ENCODE measurements at places on chromosomes 11 and 22. TPM values are rescaled to one million over a fixed set of nuclear protein-coding genes. Genes with fewer than 3 reads are reported as not detected.

Gene HEPHL1
- 0.19 TPM for polyA plus RNA-seq

Gene CEND1
- polyA plus RNA-seq = not detected

Gene MMP13
- polyA plus RNA-seq = 0.06 TPM

Gene RSF1
- polyA plus RNA-seq = 36.6 TPM

All from right lung (tissue), 10 donors.